ENCODE measurements at places on chromosomes 13 and 19.

DNA sequence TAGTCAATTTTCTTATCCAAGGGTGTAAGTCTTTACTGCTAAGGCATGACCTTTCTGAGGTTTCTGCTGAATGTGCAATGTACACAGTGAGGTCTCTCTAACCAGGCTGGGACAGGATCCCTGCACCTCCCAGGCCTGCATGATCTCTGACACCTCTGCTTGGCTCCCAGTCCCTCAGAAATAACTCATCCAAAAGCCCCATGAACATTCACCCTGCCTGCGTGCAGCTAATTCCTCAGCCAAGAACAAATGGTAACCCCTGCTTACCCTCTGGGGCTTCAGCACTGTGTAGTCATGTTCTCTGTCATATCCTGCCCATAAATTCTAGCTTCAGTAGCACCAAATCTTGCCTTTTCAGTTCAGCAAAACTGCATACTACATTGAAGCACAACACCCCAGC, 1146.3 kb upstream of the MIR17HG start:
- no peak for DNase-seq
- no peaks in the 10 kb centered on the region for H3K27me3 ChIP-seq
- no peaks in the 10 kb centered on the region for H3K36me3 ChIP-seq
- H3K4me3 ChIP-seq = no peak overlapping the region
- H3K27ac ChIP-seq = no peak overlapping the region

DNA sequence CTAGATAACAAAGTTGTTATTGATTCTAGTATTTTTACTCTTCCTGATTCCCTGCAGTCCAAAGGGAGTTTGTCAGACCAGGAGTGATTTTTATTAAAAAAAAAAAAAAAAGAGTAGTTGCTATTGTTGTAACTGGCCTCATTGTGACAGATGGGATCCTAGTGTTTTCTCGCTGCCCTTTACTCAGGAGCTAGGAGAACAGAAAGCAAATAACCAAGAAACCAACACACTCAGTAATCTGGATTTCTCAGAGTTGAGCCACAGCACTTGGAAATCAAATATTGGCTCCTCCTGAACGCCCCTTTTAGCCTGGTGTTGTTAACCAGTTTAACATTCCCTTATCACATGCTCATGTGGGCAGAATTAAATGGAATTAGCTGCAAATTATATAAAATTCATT, 8.3 kb upstream of the PDX1 start:
- peaks cover 44% of the 10 kb centered on the region for H3K27me3 ChIP-seq
- no peak for DNase-seq
- H3K4me3 ChIP-seq = no peak overlapping the region
- no peaks in the 10 kb centered on the region for H3K36me3 ChIP-seq

DNA sequence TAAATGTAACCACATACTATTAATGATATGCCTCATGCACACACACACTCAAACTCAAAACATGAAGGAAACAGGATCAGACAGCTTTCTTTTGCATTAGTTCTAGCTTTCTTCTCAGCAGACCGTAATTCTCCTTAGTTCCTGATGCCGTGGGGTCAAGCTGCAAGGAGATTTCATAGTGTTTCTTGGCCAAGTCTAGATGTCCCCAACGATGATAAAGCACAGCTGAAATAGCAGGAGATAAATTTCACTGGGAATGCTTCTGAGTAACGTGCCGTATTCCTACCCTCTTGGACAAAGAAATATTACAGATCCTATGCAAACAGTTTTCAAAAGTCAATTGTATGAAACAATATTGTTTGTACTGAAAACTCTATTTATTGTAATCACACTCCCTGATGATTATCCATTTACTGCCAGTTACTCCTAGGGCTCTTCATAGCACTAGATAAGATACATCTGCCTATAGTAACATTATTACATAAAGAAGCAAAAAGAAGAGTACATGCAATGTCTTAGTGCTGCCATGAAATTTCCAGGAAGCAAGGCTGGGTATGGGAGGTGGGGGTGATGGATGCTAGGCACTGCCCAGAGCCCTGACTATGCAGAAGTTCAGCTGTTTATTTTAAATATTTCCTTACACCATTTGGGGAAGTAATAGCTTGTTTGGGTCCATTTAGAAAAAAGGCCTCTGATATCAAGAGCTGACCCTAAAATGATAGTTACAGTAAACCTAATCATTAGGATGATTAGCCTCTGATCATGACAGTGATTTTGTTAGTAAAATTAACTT, 16.5 kb upstream of the GGACT start:
- no peak overlapping the region for H3K27ac ChIP-seq
- DNase-seq = no peak
- H3K36me3 ChIP-seq = peaks cover 16% of the 10 kb centered on the region
- peaks cover 27% of the 10 kb centered on the region for H3K4me1 ChIP-seq

DNA sequence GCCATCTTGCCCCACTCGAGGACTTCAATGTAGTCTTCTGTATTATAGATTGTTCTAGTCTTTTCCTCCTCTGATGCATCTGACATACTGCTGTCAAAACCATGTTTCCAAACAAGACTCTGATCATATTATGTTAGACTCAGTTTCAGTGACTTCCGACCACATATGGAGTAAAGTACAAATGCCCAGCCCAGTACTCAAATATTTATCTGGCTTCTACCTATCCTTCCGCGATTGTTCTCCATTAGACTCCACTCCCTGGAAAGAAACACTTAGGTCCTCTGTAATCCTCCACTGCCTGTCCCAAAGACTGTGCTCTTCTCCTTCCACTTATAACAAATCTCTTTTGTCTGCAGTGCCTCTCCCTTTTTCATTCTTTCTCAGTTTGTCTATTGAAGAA, 439.5 kb downstream of the EFNB2 start:
- DNase-seq = no peak
- H3K4me3 ChIP-seq = no peak overlapping the region
- H3K27ac ChIP-seq = no peak overlapping the region

GRCh38 chr19:46409191-46409590, 4.2 kb downstream of the CCDC8 start:
- no peak for DNase-seq
- peaks cover 70% of the 10 kb centered on the region for H3K27me3 ChIP-seq
- no peak overlapping the region for H3K27ac ChIP-seq
- H3K4me1 ChIP-seq = peaks cover 14% of the 10 kb centered on the region

- H3K36me3 ChIP-seq = no peaks in the 10 kb centered on the region
- H3K27me3 ChIP-seq = no peaks in the 10 kb centered on the region
- H3K4me3 ChIP-seq = no peak overlapping the region
These were observed 162.5 kb downstream of the OLFM4 start for GRCh38 chr13:53191091-53191490.

DNA sequence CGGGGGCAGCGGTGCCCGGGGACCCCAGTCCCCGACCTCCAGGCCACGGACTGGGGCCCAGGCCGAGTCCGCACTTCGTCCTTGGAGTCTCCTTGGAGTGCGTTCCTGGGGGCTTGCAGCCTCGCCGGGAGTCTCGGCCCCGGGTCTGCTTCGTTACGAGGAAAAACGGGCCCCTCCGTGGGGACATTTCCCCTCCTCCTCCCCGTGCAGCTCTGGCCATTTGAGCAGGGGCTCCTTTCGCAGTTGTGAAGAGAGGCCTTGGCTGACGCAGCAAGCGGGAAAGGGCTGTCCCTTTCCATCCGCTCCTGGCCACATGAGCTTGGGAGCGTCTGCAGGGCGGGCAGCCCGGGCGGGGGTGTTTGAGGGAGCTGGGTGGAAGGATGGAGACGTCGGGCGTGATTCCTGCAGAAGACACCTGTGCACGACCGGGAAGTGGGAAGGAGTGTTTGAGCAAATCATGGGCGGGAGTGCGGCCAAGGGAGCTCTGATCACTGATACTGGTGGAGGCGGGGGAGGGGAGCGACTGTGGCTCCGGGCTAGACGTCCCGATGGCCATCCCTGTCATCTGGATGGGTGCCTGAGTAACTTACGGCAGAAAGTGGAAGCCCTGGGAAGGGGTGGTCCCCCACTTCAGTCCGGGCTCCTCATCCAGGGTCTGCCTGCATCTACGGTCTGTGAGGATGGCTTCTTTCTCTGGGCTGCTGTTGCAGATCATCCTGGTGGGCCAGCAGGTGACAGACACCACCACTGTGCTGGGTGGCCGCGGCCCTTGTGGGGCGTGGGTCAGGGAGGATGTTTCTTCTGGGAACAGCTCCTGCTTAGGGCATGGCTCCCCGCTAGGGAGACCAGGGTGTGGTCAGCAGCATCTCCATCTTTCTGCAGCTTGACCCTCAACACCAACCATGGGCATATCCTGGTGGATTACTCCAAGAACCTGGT, 736 bp downstream of the GPI start:
- DNase-seq = no peak
- H3K36me3 ChIP-seq = peaks cover 48% of the 10 kb centered on the region
- peaks cover 50% of the 10 kb centered on the region for H3K4me1 ChIP-seq
- H3K27ac ChIP-seq = peak overlapping the region; percentile 82
- H3K27me3 ChIP-seq = no peaks in the 10 kb centered on the region
- peak overlapping the region; percentile 91 for H3K4me3 ChIP-seq

DNA sequence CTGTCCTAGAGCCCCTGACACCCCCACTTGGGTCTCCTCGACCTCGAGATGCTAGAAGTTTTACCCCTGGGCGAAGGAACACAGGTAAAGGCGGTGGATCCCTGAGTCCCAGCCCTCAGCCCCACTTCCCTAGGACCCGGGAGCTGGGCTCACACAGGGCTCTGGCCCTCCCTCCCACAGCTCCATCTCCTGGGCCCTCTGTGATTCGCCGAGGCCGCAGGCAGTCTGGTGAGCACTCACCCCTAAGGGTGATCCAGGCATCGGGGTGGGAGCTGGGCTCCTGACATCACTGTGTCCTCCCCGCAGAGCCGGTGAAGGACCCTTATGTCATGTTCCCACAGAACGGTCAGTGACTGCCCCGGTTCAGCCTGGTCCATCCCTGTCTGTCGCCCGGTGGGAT, 8.3 kb downstream of the PLEKHG2 start:
- peaks cover 6% of the 10 kb centered on the region for H3K4me1 ChIP-seq
- H3K27ac ChIP-seq = no peak overlapping the region
- no peaks in the 10 kb centered on the region for H3K27me3 ChIP-seq

GRCh38 chr13:106587787-106588186, 19.9 kb upstream of the ARGLU1 start:
- no peak overlapping the region for H3K27ac ChIP-seq
- H3K4me1 ChIP-seq = no peaks in the 10 kb centered on the region
- peaks cover 9% of the 10 kb centered on the region for H3K27me3 ChIP-seq
- H3K4me3 ChIP-seq = no peak overlapping the region

- no peak for DNase-seq
- peak overlapping the region; percentile 66 for H3K4me3 ChIP-seq
- peaks cover 21% of the 10 kb centered on the region for H3K4me1 ChIP-seq
- H3K27me3 ChIP-seq = peaks cover 82% of the 10 kb centered on the region
These were observed 9.6 kb downstream of the ZIC2 start for GRCh38 chr13:99991013-99991827.

- H3K27ac ChIP-seq = peak overlapping the region; percentile 88
- H3K27me3 ChIP-seq = peaks cover 7% of the 10 kb centered on the region
- peak overlapping the region; percentile 92 for H3K4me3 ChIP-seq
- no peaks in the 10 kb centered on the region for H3K36me3 ChIP-seq
- peaks cover 10% of the 10 kb centered on the region for H3K4me1 ChIP-seq
- no peak for DNase-seq
These were observed 504 bp upstream of the VWA8 start for GRCh38 chr13:41961466-41961760.

- DNase-seq = peak; percentile 71
- H3K27ac ChIP-seq = no peak overlapping the region
- H3K27me3 ChIP-seq = peaks cover 47% of the 10 kb centered on the region
- peak overlapping the region; percentile 84 for H3K4me3 ChIP-seq
- no peaks in the 10 kb centered on the region for H3K36me3 ChIP-seq
These were observed 32.9 kb upstream of the SACS start for GRCh38 chr13:23466144-23467002.

DNA sequence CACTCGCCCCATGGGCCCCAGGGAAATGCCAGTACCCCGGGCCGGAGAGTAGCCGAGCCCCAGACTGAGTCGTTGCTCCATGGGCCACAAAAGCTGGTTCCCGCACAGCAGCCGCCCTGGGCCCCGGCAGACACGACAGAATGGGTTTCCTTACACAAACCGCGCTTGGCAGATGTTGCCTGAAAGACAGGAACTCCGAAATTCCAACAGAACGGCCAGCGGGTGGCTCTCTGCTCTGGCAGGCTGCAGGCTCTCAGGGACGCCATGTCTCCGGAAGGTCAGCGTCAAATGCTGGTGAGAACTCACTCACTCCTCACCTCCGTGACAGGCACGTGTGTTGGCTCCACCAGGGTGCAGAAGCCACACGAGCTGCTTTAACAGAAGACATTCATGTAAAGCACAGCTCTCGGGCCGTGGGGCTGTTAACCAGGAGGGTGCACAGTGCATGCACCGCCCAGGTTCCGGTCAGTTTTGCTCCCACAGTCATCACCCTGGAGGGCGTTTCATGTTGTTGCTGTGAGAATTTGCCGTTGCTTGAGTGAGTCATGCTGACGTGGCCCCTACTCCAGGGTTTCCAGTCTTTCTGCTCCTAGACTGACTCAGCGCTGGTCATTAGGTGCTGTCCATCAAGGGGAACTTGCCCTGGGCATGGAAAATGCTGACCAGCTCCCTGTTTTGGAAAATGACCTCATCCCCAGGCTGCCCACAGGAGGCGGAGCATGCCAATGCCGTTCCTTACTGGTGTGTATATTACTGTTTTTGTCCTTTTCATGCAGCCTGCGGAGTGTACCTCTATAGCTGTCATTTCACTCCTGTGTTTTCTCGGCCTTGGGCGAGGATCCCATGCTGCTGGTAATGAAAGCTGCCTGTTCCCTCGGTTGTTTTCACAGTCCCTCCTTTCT, 44.8 kb downstream of the ANKRD10 start:
- H3K27ac ChIP-seq = no peak overlapping the region
- no peak for DNase-seq
- peaks cover 4% of the 10 kb centered on the region for H3K4me1 ChIP-seq
- H3K4me3 ChIP-seq = peak overlapping the region; percentile 4
- no peaks in the 10 kb centered on the region for H3K36me3 ChIP-seq
- H3K27me3 ChIP-seq = peaks cover 60% of the 10 kb centered on the region

DNA sequence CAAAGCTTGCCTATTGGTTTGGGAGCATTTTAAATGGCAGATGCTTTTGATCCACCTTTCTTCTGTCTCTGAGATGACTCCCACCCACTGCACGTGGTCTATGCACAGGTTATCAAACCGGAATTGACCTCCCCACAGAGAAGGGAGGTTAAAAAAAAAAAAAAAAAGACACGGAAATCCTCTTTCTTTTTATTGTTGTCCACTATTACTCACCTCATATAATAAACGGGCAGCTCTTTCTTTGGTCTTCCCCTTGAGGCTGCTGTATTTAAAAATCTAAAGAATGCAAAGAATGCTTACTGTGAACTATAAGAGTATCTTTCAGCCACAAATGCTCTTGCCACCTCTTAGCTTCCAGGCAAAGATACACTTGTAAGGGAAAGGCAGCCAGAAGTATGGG, 329.7 kb downstream of the NDFIP2 start:
- no peaks in the 10 kb centered on the region for H3K27me3 ChIP-seq
- H3K27ac ChIP-seq = no peak overlapping the region
- H3K4me3 ChIP-seq = no peak overlapping the region
- H3K4me1 ChIP-seq = peaks cover 9% of the 10 kb centered on the region
- no peaks in the 10 kb centered on the region for H3K36me3 ChIP-seq
- DNase-seq = no peak

- no peaks in the 10 kb centered on the region for H3K36me3 ChIP-seq
- DNase-seq = no peak
- H3K4me1 ChIP-seq = peaks cover 10% of the 10 kb centered on the region
These were observed 30.5 kb upstream of the MBNL2 start for GRCh38 chr13:97191615-97192014.
